Heart left ventricle (tissue), 16 donors: ENCODE measurements at places on chromosomes 4 and X. TPM values are rescaled to one million over a fixed set of nuclear protein-coding genes. Genes with fewer than 3 reads are reported as not detected.
A peak's percentile ranks its signal among the peaks of the same experiment; 100 is the strongest.

The SOD3 gene
- 73.5 TPM for total RNA-seq

DNA sequence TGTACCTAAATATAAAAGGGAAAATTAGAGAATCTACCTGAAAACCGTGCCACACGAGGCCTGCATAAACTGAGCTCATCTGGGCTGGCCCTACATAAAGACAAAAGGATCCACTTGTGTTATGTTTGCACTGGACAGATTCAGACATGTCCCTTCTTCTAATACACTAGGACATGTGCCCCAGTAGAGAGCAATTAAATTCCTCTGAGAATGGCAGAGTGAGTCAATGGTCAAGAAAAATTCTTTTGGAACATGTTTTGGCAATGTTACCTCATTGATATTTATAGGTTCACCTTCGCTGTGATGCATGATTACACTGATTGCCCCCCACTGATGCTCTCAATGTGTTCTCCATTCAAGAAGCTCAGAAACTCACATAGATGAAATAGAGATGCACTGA, 95.2 kb downstream of the MANBA start:
- DNase-seq = no peak

The PDCL2 gene
- not detected for total RNA-seq

DNA sequence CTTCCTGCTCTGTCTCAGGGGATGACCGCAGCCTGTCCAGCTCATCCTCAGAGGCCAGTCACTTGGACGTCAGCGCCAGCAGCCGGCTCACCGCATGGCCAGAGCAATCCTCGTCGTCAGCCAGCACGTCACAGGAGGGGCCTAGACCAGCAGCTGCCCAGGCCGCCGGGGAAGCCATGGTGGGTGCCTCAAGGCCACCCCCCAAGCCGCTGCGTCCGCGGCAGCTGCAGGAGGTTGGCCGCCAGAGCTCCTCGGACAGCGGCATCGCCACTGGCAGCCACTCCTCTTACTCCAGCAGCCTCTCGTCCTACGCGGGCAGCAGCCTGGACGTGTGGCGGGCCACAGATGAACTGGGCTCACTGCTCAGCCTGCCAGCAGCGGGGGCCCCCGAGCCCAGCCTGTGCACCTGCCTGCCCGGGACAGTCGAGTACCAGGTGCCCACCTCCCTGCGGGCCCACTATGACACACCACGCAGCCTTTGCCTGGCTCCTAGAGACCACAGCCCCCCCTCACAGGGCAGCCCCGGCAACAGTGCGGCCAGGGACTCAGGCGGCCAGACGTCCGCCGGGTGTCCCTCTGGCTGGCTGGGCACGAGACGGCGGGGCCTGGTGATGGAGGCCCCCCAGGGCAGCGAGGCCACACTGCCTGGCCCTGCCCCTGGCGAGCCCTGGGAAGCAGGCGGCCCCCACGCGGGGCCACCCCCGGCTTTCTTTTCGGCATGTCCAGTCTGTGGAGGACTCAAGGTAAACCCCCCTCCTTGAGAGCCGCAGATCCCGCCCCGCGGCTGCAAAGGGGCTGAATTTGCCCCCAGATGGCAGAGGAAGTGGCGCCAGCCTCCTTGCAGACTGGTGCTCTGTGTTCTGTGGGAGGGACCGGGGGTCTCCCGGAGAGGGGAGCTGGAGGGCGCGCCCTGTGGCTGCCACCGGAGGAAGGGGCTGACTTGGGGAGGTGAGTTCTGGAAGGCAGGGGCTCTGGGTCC, 29.9 kb downstream of the DOK7 start:
- DNase-seq = no peak

DNA sequence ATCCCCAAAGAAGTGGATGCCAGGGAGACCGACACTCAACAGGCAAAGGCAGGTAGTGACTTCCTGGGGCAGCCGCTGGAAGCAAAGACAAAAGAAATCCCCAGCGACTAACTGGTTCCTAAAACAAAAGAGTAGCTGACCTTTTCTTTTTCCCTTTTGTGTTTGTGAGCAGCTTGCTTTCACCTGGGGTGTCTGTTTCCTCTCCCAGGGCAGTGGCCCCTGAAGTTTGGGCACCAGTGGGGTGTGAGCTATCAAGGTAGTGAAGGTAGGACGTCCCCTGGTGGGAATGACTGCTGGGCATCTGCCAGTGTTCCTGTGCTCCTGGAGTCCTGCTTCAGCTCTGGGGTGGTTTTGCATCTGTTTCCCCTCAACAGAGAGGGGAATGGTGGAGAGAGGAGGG, 41.6 kb upstream of the STIM2 start:
- DNase-seq = no peak

DNA sequence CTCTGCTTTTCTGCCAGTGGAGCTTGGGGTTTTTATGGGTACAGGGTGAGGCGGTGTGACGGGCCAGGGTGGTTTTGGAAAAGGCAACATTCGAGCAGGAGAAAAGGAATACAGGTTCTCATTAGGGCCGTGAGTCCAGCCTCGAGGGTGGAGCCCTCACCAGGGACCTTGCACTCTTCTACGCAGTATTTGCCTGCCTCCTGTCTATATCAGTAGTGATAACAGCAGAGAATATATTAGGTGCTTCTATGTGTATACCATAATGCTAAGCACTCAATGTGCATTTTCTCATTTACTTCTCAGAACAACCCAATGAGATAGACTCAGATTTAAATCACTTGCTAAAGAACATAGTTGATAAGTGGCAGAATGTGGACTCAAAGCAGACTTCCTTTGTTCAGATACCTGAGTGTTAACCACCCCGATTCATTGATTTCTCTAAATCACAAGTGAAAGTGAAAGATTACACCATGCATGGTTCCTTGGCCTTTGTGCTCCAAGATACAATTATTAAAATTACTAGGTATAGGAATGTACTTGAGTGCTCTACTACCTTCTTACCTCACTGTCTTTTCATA, 403.9 kb downstream of the PCDH7 start:
- DNase-seq = no peak

DNA sequence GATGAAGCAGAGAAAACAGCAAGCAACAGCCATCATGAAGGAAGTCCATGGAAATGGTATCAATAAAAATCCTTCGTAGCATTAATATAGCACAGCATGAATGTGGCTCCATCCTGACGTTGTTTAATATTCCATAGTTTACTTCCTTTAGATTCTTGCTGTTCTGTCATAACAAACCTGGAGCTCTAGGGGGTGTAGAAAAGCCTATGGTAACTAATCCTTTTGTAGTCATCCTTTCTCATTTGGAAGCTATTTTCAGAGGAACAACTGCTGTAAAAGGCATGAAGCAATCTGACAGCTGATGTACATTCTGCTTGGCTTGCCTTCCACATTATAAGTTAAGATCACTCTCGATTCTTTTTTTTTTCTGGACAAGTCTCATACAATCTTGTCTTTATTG, 914 bp downstream of the MYOZ2 start:
- no peak for DNase-seq

GRCh38 chrX:143663755-143664154, 27.9 kb upstream of the SLITRK4 start:
- DNase-seq = no peak

The NUDT6 gene
- total RNA-seq = 13.3 TPM

GRCh38 chrX:16853537-16853936, 16.6 kb downstream of the RBBP7 start:
- no peak for DNase-seq

The BEND4 gene
- total RNA-seq = not detected

- DNase-seq = no peak
Observed at GRCh38 chrX:129641469-129641868, 13.3 kb downstream of the APLN start.

DNA sequence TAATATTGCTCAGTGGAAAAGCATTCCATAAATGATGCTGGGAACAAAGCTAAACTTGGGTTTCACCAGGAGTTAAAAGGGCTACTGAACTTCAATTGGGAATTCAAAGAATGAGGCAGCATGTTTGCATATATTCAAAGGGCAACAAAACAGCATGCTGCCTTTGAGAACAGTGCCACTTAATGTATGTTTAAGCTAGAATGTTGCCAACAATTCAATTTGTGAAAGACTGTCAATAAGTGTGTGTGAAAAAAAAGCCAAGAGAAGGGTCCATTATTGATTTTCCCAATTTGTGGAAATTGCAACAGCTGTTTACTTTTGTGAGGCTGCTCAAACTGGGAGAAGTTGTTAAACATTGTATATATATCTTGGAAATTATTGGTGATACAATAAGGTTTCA, 701.9 kb upstream of the ACTRT1 start:
- DNase-seq = no peak

DNA sequence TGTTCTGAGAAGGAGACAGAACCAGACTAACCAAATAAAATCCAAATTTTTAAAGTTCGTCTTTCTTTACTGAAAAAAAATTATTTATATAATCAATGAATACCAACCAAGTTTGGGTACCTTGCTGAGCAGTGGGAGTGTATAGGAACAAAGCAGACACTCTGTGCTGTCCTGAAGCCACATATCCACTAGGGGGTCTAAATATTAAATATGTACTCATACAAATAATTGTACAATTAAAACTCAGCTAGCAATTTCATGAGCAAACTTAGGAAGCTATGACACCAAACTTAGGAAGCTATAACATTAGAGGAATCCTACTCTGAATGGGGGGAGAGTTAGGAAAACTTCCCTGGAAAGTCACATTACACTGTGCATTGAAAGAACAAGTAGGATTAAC, 582.0 kb upstream of the EPHA5 start:
- no peak for DNase-seq

- DNase-seq = no peak
Observed at GRCh38 chr4:1243451-1244080, 5.4 kb downstream of the CTBP1 start.

DNA sequence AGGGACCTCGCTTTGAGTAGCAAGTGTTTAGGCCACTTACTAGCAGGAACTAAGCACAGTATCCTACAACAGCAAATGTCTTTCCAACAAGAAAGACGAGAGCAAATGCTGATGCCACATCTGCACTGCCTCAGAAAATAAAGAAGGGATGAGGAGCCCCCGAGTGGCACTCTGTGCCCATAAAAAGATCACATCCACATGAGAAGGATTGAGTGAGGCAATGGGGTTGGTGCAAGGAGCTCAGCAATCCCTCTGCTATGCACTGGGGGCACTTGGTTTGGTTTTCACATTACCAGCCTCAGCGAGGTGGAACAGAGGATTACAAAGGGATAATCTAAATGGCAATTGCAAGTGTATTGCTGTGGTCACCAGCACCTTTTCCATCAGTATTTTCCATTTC, 252.8 kb upstream of the SLC7A11 start:
- DNase-seq = no peak

DNA sequence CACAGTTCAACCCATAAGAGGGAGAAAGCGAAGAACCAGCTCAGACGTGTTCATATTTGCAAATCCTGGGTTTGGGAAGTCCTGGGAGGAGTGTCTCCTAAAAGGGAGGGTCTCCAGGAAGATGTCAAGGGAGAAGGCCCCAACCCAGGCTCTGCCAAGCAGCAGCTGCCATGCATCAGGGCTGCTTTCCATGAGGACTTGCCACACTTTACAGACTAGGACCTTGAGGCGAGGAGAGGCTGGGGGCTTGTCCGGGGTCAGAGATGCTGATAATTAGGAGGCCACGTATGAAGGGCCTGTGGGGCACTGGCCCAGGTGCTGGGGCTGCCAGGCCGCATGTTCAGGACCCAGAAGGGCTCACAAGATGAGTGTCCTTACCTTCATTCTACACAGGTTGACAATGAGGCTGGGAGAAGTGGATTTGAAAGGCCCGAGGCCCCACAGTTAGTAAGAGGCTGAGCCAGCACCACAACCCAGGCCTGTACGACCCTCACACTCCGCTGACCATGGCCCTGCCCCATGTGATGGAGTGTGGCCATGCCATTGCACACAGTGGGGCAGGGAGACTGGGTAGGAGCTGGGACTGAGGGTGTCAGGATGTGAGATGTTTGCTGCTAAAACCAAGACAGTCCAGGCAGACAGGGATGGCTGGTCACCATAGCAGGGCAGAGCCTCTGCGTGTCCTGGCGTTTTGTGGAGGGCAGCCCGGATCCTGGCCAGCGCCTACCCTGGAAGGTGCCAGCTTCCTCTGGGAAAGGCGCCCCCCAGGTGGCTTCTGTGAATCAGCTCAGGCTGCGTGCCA, 94.8 kb downstream of the PSAPL1 start:
- DNase-seq = peak; percentile 42

The SNX12 gene
- total RNA-seq = 46.6 TPM

DNA sequence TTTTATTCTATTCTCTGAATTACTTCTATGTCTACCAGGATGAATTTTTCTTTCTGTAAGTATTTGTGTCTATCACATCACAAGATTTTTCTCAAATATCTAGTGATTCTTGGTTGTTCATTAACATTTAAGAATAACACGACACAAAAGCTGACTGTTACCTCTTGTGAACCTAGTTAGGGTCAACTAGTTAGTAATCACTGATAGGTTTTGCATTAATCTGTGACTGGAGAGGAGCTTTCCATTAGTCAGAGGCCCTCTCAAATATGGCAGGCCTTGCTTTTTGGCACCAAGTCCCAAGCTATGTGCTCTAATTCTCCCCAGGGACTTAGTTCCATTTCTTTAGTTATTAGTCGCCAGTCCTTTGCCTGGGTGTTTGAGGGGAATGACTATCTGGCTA, 259.2 kb downstream of the CFAP299 start:
- DNase-seq = no peak

GRCh38 chrX:13180807-13181206, 136.4 kb upstream of the FAM9C start:
- no peak for DNase-seq

The EREG gene
- 0.09 TPM for total RNA-seq

GRCh38 chr4:145530662-145531061, 49.0 kb downstream of the SMAD1 start:
- no peak for DNase-seq
